ENCODE measurements at places on chromosomes 16 and 17.

- DNase-seq = peak; percentile 93
Measured at GRCh38 chr17:77287432-77288068, 146.8 kb downstream of the SEC14L1 start.

DNA sequence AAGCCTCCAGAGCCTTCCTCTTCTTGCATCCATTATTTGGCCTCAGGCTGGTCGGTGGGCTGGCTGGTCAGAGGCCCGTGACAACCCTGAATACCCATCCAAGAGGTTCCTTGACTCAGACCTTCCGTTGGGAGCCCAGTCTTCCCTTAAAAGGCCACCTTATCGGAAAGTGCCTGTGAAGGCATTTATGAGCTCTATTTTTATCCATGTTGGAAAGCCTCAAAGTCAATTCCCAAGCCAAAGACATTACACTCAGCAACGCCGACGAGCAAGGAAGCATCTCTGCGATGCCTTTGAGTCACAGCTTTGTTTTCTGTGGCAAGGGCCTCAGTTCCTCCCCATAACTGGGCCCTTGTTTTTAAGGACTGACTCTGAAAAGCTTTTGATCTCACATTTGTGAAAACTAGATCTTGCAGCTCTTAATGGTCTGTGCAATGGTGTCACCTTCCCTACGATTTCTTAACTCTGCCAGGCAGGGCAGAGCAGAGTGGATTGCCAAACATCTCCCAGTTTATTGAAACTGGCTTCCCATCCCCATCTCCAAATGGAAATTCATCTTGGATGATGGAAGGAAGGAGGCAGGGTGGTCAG is 13.3 kb upstream of the SPOP start:
- no peak for DNase-seq

DNA sequence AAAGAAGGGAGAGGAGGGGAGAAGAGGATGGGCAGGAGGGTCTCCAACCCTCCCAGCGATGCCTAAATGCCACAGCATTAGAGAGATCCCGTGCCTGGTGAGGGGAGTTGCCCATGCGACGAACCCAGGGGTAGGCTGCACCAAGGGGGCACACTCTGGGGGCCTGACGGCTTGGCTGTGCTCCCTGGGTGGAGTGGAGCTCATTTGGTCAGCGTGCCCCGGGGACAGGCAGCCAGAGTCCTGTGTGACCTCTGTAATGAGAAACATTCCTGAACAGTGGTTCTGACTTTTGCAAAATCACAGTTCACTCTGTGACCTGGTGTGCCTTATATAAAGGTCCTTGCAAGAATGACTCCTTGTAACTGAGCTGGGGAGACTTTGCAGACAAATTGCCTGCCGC is 205.0 kb upstream of the N4BP1 start:
- no peak for DNase-seq

DNA sequence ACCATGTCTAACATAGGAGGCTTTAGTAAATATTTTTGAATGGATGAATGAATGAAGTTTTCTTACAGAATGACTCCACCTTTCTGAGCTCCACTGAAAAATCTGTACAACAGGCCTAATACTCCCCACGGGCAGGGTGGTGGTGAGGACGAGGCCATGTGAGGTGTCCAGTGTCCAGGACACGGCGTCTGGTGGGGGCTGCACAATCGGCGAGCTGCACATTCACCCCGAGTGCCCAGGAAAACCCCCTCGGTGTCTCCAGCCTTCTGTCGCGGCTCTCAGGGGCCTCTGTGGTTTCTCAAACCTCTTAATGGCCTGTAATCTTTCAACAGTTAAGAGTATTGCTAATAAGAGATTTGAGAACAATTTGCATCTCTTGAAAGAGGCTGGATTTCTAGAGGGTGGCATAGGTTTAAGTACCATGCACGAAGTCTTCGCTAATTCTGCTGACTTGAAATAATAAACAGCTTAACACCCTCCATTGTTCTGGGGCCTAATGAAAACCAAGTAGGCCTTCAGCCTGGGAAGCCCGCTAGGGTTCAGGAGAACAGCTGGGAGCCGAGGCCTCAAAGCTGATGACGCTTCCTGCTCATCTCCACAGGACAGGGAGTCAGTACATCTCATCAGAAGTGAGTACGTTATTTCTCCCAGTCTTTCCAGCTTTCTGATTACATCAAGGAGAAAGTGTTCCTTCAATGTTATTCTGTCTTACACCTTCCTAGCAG is 304.6 kb upstream of the FOXF1 start:
- no peak for DNase-seq

DNA sequence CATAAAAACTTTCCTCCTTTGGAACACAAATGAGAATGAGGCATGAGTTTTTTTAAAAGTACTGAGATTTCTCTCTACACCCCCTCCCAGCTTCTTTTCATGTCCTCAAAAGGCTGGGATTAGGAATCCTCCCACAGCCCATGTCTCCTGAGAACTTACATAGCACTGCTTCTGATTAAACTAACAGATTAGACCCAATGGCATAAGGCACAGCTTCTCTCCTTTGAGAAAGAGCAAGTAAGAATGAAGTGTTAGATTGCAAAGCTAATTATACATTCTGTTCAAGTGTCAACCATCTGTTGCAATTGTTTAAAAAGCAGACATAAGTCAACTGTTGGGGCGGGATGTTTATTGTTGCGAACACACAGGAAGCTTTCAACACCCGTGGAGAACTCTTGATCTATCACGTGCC is 715.1 kb downstream of the CDH11 start:
- DNase-seq = no peak

DNA sequence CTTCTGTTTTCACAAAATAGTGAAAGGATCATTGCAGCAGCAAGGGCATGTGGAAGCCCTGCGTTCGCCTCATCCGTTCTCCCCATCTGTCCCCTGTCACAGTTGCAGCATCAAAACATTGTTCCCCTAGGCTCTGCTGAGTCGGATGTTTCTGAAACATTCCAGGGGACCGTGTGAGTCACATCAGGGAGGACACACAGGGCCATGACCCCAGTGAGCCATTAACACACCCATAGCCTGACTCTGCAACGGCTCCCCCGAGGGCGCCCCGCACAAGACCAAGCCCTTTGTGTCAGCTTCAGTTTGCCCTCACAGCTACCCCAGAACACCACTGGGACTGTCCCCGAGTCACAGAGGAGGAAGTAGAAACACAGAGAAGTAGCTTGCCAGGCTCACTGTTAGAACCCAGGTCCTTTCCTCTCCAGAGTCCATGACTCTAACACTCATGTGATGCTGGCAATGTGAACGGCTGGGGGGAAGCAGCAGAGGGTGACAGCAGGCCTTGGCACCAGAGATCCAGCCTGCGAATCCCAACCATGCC is 63.3 kb upstream of the HSBP1 start:
- DNase-seq = peak; percentile 28

- DNase-seq = peak; percentile 23
Measured at GRCh38 chr17:50203086-50203485, 1.7 kb upstream of the COL1A1 start.

DNA sequence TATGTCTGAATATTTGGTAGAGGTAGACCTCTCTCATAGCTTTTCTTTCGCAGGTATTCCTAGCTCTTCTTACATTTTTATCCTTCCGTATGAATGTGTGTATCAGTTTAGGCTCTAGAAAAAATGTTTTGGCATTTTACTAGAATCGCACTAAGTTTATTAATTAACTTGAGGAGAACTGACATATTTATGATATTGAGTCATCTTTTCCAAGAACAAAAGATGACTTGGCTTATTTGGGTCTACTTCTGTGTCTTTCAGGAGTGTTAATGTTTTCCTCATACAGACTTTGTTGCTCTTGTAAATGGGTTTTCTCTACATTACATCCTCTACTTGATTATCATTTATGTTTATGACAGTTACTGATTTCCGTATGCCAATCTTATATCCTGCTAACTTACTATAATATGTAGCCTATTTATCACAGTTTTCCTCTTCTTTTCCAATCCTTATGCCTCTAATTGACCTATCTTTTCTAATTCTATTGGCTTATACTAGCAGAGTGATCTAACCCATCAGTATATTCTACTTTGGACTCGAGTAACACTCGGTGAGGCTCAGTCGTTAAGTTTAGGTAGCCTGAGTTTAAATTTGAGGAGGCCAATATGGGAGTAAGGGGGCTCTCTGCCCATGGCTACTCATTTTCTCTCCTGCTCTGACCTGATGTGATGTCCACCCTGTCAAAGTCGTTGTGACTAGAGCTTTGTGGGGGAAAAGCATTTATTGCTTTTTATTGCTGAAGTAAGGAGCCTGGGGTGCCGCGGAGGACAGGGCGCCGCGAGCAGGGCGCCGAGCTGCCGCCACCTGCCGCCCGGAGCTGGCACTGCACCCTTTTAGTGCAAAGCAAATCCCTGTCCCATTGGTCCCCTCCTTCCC is 20.0 kb downstream of the ST6GALNAC1 start:
- DNase-seq = peak; percentile 72

- no peak for DNase-seq
Measured at GRCh38 chr16:29737713-29738112, 8.1 kb downstream of the C16orf54 start.

DNA sequence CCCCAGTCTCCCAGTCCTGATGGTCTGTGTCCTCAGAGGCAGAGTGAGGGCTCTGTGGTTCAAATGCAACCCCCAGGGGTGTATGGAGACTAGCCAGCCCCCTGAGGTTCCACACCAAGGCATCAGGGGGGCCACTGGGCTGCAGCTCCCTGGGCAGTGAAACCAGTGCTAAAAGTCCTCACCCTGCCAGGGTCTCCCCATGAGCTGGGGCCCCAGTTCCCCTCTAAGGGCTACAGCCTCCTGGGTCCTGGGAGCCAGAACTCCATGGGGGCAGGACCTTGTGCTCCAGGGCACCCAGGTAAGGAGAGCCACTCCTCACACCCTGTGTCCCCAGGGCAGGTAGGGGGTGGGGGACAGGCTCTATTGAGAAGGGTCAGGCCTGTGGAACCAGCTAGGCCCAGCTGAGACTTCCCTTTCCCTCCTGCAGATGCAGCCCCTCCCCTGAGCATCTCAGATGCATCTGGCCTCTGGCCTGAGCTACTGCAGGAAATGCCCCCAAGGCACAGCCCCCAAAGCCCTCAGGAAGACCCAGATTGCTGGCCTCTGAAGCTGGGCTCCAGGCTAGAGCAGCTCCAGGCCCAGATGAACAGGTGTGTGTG is 6.4 kb upstream of the DCAF7 start:
- DNase-seq = no peak

- DNase-seq = no peak
Measured at GRCh38 chr17:48056246-48056745, 8.1 kb downstream of the NFE2L1 start.

- DNase-seq = peak; percentile 51
Measured at GRCh38 chr16:66427036-66427860, at the start of gene BEAN1. Gene BEAN1 (plus strand): TSS chr16:66427295. CDS start chr16:66437677, 10,382 bp downstream.

DNA sequence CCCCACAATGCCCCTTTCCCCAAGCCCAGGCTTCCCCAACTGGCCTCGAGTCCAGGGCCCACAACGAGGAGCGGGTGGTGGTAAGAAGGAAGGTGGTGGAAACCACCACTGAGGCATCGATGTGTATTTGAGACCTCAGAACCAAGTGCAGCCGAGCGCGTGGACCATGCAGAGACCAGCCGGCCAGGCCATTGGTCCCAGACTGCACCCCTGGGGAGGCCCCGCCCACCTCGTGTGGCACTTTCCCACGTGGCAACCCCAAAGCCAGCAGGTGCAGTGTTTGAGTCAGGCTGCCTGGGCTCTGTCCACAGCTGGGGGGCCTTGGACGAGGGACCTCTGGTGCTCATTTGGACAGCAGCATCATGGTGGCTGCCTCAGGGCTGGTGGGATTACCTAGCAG is 28.1 kb upstream of the BAHCC1 start:
- no peak for DNase-seq

DNA sequence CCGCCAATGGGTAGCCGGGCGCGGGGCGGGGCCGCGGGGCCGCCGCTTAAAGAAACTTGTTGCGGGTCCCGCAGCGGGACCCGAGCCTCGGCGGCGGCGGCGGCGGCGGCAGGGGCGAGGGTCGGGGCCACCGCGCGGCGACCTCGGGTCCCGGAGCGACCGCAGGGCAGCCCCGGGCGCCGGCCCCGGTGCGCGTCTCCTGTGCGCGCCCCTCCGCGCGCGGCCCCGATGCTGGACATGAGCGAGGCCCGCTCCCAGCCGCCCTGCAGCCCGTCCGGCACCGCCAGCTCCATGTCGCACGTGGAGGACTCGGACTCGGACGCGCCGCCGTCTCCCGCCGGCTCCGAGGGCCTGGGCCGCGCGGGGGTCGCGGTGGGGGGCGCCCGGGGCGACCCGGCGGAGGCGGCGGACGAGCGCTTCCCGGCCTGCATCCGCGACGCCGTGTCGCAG is at the start of gene SOX8:
Gene SOX8 (plus strand): TSS at position 76 of the 450 bp plus-strand sequence. CDS start 153 bp downstream, at position 229.
- no peak for DNase-seq

DNA sequence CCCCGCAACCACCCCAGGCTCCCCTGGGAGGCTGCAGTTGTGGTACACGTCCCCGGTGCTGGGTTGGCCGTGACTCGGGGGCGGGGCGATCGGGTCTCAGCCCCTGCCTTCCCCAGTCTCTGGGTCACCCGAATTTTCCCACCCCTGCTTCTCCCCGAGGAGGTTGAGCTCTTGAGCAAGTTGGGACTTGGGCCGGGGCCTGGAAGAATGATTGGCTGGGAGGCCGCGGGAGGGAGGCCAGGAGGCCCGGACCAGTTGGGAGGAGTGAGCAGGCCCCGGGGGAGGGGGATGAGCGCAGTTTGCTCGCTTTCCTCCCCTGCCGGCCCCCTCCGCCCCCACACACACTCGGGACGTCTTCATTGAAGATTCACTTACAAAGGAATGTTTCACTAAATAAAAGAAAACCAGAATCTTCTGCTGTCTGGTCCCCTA is 4.5 kb upstream of the HEXIM1 start:
- no peak for DNase-seq

DNA sequence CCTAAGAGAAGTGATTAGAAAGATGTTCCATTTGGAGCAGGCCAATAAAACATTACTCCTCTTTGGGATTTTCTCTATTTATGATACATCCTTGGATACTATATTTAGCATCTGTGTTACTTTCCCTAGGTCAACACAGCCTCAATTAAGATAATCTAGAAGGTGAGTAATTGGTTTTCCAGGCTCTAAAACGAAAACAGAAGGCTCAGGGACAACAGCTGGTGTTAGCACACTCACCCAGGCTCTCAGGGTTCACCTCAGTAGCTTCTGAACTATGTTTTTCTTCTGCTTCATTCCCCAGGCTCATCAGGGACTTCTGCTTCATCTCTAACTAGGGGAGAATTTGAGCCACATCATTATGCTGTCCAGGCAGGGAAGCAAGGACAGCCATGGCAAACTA is 76.6 kb downstream of the ZZEF1 start:
- DNase-seq = no peak

DNA sequence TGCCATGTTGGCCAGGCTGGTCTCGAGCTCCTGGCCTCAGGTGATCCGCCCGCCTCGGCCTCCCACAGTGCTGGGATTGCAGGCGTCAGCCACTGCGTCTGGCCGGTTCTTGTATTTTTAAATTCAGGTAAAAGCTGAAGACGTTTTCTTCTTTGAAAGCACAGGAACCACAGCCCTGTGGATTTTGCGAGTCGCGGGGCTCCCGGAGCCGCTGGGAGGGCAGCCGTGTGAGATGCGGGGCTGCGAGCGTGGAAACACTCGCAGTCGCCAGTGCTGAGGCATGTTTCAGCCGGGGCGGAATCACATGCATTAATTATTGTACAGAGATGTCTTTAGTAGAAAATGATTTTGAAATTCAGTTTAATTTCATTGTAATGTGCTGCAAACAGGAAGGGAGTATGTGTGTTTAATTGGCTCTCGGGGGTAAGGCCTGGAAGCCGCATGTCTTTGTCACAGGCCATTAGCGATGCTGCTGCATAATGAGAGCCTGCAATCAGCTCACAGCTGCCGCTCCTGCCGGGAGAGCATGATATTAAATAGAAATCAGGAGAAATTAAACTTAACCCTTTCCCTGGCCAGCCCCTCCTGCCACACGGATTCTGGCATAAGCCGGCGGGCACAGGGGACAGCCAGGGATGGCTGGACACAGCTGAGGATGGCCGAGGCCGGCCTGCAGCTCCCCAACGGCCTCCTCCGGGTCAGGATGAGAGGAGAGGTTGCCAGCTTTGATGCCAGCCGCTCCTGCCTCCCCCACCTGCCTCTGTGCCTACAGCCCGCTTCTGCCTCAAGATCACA is 35.4 kb upstream of the CDH15 start:
- DNase-seq = no peak

Measured in Daoy (cell line).